Activated CD8-positive, alpha-beta memory T cell treated with anti-CD3 and anti-CD28 coated beads for 4 hours (primary cell): ENCODE measurements at places on chromosomes 13 and 19.

GRCh38 chr19:19540715-19541515, 2.9 kb downstream of the CILP2 start:
- peak; percentile 40 for DNase-seq

DNA sequence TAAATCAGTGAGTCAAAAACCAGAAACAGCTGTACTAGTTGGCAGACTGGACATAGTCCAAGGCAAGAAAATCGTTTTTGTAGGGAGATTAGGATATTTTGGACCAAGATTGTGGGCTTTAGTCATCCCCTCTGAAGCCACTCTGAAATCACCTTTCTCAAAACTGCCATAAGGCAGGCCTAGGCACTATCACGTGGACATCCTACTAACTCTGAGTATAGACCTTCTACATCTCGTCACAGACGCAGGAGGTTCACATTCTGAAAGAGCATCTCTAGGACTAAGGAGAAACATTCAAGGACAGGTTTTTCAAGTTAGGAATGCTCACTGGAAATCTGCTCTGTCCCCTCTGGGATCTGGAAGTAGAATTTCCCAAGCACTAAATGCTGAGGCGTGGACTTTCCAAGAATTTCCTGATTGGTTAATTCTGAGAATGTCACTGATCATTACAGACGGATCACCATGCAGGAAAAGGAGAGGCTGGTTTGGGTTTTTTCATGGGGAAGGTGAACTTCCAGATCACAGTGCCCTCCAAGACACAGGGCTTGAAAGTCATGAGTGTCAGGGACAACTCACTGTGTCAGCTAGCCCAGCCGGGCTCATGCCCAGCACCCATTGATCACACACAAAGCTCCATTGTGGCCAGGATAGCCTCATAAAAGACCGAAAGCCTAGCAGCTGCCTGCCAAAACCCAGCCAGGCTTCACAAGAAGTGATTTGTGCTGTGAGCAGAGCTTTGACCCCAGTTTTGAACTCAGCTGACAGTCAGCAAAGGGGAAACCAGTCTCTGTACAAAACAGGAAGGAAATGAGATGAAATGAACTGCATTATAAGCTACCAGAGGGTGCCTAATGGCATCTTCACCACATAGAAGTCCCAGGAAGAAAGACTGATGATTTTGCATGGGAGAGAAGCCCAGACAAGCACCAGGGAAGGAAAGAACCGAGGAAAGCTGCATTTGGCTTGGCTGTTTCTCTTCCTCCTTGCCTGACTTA, 2.7 kb upstream of the RUBCNL start:
- DNase-seq = no peak

GRCh38 chr13:50320271-50320862, 305.1 kb downstream of the KCNRG start:
- no peak for DNase-seq

- no peak for DNase-seq
Observed at GRCh38 chr13:101967781-101968180, 434.1 kb downstream of the FGF14 start.

GRCh38 chr13:97979556-97979955, 26.1 kb downstream of the IPO5 start:
- no peak for DNase-seq

GRCh38 chr13:41013835-41014234, 5.3 kb downstream of the ELF1 start:
- no peak for DNase-seq

GRCh38 chr19:37309834-37310575, 60.9 kb upstream of the ZNF527 start:
- DNase-seq = no peak

DNA sequence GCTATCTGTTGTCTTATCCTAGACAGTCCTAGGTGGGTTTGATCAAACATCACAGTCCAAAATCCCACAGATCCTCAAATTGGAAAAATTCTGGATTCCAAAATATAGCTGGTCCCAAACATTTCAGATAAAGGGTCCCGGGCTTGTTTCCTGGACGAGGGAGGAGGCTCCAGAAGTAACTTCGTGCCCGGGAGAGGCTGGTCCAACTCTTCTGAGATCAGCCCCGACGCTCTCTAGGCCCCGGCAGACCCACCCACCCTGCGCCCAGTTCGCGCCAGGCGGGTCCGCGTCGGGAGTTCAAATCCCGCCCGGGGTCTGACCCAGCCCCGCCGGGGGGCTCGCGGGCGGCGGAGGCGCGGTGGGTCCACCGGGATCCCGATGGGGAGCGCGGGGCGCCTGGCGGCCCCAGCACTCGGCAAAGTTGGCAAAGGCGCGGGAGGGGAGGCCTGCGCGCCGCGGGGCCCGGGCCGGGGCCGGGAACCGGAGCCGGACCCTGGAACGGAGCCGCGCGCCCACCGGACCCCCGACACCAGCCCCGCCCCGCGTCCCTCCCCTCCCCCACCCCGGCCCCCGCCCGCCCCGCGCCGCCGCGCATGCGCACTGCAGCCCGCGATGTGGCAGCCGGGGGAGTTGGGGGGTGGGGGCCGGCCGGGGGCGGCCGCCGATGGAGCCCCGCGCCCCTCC, 513 bp downstream of the MIER2 start:
- no peak for DNase-seq

DNA sequence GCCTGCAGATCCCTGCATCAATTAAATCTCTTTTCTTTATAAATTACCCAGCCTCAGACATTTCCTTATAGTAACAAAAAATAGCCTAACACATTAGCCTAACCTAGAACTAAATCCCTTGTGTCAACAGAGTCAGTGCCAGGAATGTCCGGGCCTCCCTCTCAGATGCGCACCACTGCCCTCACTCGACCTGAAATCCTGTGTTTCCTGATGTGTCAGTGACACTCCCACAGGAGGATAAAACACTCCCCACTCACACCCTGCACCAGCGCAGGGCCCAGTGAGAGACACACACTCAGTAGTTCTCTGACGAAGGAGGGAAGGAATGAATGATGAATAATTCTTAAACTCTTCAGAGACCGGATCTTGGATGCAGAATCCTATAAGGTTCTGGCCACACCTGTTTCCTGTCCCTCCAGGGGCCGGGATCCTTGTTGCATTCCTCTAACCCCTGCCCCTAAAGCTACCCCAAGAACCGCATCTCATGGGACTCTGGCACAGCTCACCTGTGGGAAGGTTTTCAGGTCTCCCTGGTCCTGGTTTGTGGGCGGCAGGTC, 3.1 kb downstream of the CEACAM3 start:
- no peak for DNase-seq

DNA sequence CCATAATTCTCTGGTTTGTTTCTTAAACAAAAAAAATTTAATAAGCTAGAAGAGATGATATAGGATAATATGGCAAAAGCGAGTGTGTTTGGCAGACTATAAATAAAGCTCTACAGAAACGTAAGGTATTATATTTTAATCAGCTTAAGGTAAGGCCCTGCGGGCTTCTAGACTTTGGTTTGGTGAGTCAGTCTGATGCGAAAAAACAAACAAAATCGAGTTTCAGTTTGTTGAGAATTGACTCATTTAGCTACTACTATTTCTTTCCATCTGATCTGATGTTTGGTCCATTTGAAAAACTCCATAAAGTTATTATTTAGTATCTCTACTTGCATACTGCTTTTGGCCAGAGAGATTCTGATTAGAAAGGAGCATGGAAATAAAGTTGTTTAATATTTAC, 138.0 kb downstream of the MIPEP start:
- DNase-seq = no peak
